ENCODE measurements at places on chromosomes 12 and 14.

DNA sequence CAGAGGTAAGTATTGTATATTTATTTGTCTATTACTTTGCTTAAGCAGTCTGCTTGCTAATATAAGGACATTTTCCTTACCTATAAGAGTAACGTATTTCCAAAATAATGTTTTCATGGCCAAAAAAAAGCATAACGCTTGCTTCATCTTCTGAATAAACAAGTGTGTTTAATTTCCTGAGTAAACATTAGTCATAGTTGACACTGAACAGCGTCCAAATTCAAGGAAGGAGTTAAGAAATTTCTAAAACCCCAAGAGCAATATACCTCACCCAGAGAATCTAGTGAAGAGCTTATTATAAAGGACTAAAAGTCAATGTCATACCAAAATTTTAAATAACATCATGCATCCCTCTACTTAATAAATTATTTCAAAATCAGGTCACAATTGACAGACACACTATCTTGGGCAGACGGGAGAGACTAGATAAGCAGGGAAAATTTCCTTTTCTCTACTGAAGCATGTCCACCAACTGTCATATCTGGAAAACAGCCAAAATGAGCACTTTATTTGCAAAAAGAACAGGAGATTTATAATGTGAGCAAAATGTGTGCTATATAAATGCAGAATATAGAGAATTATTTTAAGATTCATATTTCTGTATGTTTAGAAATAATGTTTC is 25.1 kb downstream of the ANKS1B start:
- peak; percentile 30 for DNase-seq

DNA sequence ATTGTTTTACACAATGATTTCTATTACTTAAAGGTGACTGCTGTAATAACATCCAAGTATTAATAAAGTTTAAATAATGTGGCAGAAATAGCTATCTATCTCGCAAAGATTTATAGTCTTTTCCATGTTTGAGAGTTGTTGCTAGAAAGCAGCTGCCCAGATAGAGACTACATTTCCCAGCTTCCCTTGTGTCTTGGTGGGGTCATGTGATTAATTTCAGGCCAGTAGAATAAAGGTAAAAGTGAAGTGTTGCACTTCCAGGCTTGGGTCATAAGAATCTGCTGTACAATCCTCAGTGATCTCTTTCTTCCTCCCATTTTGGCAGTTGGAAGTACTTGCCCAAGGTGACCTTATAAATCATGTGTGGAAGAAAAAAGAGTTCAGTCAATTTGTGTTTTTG is 449.7 kb upstream of the USP15 start:
- DNase-seq = no peak

DNA sequence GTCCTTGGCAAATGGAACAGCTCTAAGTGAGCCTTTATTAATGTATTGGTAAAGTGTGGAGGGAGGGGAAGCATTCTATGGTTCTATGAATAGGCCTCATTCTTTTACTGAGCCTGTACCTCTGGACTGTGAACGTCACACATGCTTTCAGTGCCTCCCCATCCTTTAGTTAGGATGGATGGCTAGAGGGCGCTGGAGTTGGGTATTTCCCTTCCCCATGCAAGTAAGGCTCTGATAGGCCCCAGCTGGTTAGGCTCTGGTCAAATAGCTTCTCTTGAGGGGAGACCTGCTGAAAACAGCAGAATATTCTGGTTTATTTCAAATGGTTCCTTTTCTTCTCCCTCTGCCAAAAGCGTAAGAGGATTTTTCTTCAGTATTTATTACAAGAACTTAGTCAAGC is 860.9 kb upstream of the MDGA2 start:
- no peak for DNase-seq

- DNase-seq = no peak
These were observed 395.3 kb downstream of the AEBP2 start for GRCh38 chr12:19834592-19834991.

DNA sequence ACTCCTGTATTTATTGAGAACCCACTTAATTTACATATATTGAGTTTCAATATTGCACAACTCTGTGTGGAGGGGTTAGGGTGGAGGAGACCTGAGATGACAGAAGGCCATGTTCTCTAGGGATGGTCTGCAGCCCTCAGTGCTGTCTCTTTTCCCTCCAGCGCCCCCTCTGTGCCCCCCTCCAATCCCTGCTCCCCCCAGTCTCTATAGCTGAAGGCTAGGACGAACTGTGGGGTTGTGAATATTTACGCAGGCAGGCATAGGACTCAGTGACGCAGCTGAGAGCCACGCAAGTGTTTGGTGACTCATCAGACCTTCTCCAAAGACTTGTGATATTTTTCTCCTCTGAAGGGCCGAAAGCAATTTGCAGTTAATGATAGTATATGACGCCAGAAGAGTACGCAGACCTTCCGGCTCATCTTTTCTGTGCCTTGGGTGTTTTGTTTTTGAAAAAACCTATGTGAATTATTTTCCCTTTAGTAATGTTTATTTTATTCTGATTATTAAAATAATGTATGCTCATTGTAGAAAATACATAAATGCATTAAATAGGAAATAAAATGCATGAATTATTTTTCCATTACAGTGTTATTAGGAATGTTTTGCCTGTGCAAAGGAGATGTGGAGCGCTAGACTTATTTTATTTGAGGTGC is 85.3 kb downstream of the SLC25A47 start:
- DNase-seq = no peak

- peak; percentile 43 for DNase-seq
These were observed 2.1 kb upstream of the GPD1 start for GRCh38 chr12:50101663-50102062.

GRCh38 chr12:120598674-120599463 is 17.7 kb upstream of the POP5 start:
- DNase-seq = peak; percentile 91

DNA sequence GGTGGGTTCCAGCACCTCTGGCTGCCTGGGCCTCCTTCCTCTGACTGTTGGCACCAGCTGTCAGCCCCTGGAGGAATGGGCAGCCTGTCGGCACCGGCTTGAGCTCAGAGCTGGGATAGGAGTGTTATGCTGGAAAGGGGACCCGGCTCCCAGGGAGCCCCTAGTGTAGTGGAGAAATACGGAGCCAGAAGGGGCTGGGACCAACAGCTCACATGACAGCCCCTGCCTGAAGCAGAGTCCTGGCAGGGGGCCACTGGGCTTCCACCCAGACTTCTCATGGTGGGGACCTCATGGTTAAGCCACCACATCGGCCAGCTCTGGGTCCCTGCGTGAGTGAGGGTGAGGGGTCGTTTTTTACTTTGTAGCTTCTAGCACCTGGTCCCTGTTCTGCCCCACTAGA is 174.5 kb downstream of the TSPAN9 start:
- DNase-seq = no peak

GRCh38 chr12:53725824-53726223 is 1.4 kb downstream of the CALCOCO1 start:
- DNase-seq = peak; percentile 58

DNA sequence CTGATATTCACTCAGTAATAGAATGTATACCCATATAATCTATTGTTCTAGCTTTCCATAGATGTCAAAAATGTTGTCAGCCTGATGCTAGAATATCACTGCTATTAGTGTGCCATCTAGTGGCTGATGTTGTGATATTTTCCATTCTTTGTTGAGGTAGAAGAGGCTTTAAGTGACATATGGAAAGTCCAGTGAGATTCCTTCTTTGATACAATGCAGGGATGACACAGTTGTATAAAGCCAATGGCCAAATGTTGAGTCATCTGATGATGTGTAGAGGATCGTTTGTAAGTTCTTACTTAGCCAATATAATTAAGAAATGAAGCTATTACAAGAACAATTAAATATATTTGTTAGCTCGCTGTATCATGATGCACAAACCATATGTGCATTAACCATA is 58.1 kb upstream of the PCED1B start:
- peak; percentile 87 for DNase-seq

GRCh38 chr12:12975322-12976077 is 23.5 kb upstream of the GPRC5D start:
- peak; percentile 65 for DNase-seq

GRCh38 chr14:69848903-69849391 is 30.3 kb upstream of the SMOC1 start:
- no peak for DNase-seq

DNA sequence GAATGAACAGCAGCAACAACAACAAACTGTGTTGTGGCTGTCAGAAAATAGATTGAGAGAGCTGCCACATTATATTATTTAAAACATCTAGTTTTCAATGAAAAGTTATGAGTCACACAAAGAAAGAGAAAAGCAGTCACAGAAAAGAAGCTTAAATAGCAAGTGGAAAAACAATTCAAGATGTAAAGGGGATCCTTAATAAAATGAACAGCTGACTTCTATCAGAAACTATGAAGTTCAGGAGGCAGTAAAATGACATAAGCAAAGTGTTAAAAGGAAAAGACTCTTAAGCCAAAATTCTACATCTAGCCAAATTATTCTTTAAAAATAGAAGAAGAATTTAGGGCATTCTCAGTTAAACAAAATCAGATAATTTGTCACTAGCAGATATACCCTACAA is 5.6 kb downstream of the CLEC14A start:
- no peak for DNase-seq

- no peak for DNase-seq
These were observed 69.0 kb downstream of the DIO3 start for GRCh38 chr14:101630056-101630965.

GRCh38 chr12:91037276-91037675 is 20.5 kb downstream of the KERA start:
- DNase-seq = no peak
